ENCODE measurements at places on chromosomes 13 and 19.

DNA sequence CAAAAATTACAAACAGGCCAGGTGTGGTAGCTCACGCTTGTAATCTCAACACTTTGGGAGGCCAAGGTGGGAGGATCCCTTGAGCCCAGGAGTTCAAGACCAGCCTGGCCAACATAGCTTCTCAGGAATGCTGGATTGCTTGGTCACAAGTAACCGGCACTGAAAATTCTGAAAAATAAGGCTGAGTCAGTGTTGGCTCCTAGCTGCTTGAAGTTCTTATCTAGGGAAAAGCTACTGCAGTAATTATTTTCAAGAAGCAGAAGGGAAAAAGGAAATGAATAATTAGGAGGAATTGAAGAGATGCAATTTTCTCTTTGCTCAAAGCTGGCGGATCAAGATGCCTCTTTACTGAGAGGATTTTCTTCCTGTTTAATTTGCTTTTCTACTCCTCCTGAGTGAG is 75.0 kb upstream of the GTF3A start:
- no peak for DNase-seq

DNA sequence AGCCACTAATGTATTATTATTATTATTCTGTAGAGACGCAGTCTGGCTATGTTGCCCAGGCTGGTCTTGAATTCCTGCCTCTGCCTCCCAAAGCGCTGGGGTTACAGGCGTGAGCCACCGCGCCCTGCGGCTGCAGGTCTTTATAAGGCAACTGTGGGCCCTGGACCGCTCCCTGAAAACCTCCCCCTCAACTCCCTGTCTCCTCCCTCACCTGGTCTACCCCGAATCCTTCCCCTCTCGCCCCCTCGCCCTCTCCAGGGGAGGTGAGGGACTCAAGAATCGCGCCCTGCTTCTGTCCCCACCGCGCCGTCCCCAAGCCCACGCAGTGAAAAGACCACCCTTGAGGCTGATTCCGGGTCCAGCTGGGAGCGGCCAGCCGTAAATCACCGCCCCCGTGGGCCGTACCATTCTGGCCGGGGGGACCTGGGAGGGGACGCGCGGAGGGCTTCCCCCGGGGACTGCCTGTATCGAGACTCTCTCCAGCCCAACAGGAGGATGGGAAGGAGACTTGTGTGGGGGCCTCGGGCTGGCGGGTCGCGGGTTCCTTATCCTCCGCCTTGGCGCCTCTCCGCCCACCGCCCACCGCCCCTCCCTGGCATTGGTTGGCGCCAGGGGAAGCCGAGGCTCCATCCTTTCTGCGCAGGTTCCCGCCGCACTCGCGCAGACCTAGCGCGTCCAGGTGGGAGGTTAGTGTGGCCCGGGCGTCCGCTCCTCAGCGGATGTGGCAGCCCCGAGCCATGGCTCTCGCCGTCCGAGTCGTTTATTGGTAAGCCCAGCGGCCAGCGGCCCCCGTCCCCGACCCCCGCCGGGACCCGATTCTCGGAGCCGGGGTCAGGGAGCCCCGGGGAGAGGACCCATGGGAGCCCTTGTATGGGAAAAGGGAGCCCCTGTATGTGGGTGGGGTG is at the start of gene SELENOW:
Gene SELENOW, plus strand, starts transcription at position 655 of the 905 bp plus-strand sequence. Its CDS starts 83 bp downstream, at position 738.
- peak; percentile 88 for DNase-seq

DNA sequence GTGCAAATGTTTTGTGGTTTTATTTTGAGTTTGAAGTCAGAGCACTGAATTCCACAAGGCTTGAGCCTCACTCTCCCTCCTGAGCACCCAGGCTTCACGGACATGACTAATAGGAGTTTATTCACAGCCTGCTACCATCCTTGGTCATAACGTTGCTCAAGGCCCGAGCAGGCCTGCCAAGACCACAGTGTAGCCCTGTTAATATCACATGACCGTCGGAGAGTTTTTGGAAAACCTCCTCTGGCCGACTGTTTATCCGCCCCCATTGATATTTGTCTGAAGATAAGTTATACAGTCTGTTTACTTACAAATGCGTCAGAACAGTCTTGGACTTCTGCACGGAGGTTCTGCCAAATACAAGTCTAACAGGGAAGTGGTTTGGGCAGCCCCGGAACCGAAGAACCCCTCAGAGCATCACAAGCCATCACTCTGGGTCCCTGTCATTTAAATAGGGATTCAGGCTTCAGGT is 89.9 kb downstream of the COL4A2 start:
- peak; percentile 98 for DNase-seq

- no peak for DNase-seq
These were observed 17.5 kb upstream of the ZNF414 start for GRCh38 chr19:8531470-8531869.

DNA sequence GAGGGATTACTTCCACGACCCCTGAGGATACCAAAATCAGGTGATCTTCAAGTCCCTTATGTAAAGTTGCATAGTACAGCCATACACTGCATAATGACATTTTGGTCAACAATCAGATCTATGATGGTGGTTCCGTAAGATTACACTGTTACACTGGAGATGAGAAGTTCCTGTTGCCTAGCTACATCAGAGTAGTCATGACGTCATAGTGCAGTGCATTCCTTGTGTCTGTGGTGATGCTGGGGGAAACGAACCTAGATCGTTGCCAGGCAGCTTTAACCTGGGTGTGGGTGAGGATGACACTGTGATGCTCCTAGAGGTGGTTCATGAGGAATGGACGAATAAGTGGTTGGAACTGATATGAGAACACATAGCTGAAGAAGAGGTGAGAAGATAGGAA is 9.1 kb downstream of the ZNF610 start:
- no peak for DNase-seq

- peak; percentile 64 for DNase-seq
These were observed 3.5 kb downstream of the MKNK2 start for GRCh38 chr19:2047449-2048103.

- no peak for DNase-seq
These were observed 14.4 kb upstream of the RETN start for GRCh38 chr19:7654401-7654800.

DNA sequence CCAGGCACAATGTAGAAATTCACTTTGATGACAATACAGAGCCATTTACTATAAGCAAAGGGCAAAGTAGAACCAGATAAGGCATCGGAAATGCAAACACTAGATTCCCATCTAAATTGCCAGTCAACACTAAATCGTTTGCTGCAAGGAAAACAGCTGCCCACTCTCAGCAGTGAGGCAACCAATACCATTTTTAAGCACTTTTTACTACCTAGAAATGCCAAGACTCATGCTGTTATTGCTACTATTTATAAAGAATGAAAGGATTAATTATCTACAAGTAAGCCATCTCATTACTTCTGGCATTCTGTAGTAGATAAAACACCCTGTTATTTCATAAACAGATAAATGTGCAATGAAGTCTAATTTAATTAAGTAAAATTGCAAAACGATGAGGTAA is 422.0 kb downstream of the FGF14 start:
- DNase-seq: no peak

DNA sequence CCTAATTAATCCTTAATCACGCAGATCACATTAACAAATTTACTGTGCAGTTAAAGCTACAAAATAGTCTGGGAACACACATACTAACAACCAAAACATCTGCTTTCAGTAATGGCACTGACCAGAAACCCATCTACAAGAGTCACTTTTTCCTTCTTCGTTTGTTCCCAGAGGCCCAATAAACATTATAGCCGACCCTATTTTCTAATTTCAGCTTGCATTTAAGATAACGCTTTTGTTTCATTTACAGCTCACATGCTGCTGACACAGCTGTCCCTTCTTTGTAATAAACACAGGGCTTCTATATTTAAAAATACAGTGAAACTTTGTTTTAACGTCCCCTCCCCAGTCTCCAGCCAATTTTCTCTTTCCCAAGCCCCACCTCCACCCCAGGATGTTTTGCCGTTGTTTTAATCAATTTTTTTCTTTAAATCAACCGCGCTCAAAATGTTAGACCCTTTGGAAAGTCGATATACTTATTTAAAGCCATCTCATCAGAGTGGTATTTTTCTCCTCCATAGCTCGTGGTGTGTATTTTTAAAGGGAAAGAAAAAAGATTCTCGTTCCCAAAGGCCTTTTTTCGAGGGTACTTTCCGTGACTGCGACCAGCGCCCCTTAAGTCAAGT is 1.7 kb upstream of the WBP4 start:
- DNase-seq: no peak

DNA sequence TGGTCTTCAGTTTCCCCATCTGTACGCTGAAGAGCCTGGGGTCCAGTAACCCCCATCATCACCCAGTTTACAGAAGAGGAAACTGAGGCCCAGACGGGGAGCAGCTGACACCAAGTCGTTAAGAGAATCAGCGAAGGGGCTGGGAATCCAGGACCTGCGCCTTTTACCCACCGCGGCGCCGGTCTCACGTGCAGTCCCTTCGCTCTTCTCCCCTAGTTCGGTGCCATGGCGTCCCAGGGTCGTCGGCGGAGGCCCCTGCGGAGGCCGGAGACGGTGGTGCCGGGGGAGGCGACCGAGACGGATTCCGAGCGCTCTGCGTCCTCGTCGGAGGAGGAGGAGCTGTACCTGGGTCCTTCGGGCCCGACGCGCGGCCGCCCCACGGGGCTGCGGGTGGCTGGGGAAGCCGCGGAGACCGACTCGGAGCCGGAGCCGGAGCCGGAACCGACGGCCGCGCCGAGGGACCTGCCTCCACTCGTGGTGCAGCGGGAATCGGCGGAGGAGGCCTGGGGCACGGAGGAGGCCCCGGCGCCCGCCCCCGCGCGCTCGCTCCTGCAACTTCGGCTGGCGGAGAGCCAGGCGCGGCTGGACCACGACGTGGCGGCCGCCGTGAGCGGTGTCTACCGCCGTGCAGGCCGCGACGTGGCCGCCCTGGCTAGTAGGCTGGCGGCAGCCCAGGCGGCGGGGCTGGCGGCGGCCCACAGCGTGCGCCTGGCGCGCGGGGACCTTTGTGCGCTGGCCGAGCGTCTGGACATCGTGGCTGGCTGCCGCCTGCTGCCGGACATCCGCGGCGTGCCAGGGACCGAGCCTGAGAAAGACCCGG is 698 bp downstream of the BLOC1S3 start:
- no peak for DNase-seq

GRCh38 chr13:31595563-31595962 is 143.8 kb upstream of the RXFP2 start:
- DNase-seq: no peak

DNA sequence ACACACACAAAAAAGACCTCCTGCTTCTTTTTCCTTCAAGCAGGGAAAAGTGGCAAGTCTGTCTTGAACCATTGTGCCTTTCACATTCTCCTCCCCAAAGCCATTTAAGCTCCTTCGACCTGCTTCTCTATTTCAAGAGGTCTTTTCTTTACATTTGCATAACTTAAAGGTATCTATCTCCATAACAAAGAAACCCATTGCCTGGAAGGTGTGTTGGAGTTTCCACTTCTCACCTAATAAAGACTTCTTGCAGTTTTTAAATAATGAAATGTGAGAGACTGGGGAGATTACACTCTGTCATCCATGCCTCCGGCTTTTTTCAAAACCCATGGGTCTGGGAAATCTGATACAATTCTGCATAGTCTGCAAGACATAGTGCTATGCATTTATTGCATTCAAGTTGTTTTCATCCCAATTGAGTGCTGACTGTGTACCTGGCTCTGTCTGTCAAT is 41.8 kb upstream of the NBEA start:
- DNase-seq: no peak

- no peak for DNase-seq
These were observed 72.4 kb upstream of the RGCC start for GRCh38 chr13:41384749-41385503.

GRCh38 chr19:12757544-12758274 is 6.1 kb downstream of the BEST2 start:
- peak; percentile 59 for DNase-seq

DNA sequence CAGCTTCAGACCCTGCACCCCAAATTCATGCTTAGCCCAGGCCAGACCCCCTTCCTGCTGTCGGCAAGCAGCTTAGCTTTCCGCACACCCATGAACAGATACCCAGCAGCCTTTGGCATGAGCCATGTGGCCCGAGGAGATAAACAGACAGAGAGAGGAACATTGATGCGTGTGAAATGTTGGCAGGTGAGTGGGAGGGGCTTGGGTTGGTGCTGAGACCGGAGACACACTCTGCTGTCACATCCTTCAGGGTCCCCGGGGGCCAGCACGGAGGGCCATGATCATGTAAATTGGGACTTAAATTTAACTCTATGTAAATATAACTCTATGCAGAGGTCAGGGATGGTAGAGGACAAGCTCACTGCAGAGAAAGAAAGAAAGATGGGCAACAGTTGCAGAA is 1.5 kb downstream of the CD22 start:
- DNase-seq: no peak

DNA sequence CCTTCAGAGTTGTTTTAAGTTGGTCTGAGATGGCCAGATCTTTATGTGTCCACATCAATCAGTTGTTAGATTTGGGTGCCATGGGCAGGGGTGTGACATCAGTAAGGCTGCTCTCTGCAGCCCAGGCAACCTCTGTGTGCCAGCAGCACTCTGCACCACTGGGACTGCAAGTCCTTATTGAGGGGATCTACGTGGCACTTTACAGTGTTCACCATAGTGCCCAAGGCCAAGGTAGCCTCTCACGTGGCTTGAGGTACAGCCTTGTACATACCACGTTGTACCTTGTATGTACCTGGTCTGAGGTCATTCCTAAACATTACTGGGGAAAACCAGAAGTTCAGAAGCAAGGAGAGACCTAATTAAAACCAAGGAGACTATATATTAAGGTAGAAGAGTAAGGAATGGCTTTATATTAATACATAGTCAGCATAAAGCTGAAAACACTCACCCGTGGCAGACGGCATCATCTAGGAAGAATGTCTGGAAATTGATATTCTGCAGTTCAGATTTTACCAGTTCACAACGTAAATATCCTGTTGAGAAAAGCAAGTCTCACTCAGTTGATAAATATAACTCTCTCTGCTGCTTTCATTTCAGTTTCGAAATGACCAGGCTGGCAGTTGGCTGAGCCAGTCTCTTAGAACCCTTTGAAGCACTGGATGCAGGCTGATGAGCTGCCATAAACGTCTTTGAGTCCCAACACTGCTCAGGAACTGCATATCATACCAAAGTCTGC is 128.8 kb downstream of the ZDHHC20 start:
- no peak for DNase-seq

- no peak for DNase-seq
These were observed 5.5 kb upstream of the CYP4F3 start for GRCh38 chr19:15635016-15635805.

DNA sequence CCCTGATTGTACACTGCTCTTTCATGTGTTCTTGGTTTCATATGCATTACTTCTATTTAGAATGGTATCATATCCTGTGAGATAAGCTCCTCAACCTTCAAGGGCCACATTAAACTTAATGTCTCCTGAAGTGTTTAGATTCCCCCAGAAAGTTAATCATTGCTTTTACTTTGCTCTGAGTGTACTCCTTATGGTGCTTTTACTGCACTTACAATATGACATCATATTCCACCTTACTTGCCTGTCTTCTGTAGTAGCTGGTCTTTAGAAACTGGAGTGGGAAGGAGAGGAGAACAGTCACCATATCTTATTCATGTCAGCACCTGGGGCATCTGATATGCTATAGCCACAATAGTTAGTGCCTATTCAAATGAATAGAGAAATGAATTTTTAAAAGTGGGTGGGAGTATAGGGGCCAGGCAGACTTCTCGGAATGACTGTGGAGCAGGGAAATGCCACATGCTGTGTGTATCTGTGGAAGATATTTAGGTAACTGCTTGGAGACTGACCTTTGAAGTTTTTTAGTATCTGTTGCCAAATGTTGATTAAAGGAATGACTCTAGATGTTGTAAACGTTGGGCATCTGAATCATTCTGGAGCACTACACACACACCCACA is 40.2 kb downstream of the SLAIN1 start:
- DNase-seq: no peak

- no peak for DNase-seq
These were observed 3.9 kb downstream of the RBM26 start for GRCh38 chr13:79402074-79402635.

- DNase-seq: no peak
These were observed 240.2 kb upstream of the MAB21L1 start for GRCh38 chr13:35716729-35717128.

- DNase-seq: peak; percentile 83
These were observed 1.8 kb upstream of the LTBP4 start for GRCh38 chr19:40599331-40599901.

All from tibial artery (tissue), 4 donors.